ENCODE measurements at places on chromosomes 4 and X.

- no peak for DNase-seq
Observed at GRCh38 chr4:114062499-114062898, 83.1 kb upstream of the ARSJ start.

DNA sequence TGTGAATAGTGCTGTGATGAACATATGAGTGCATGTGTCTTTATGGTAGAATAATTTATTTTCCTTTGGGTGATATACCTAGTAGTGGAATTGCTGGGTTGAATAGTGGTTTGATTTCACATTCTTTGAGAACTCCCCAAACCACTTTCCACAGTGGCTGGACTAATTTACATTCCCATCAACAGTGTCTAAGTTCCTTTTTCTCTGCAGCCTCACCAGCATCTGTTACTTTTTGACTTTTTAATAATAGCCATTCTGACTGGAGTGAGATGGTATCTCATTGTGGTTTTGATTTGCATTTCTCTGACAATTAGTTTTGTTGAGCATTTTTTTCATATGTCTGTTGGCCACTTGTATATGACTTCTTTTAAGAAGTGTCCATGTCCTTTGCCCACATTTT lies 29.1 kb downstream of the JADE3 start:
- no peak for DNase-seq

- DNase-seq, result no peak
Observed at GRCh38 chr4:175806727-175807126, 5.3 kb downstream of the GPM6A start.

GRCh38 chr4:138449938-138450337 lies 207.8 kb upstream of the SLC7A11 start:
- no peak for DNase-seq

DNA sequence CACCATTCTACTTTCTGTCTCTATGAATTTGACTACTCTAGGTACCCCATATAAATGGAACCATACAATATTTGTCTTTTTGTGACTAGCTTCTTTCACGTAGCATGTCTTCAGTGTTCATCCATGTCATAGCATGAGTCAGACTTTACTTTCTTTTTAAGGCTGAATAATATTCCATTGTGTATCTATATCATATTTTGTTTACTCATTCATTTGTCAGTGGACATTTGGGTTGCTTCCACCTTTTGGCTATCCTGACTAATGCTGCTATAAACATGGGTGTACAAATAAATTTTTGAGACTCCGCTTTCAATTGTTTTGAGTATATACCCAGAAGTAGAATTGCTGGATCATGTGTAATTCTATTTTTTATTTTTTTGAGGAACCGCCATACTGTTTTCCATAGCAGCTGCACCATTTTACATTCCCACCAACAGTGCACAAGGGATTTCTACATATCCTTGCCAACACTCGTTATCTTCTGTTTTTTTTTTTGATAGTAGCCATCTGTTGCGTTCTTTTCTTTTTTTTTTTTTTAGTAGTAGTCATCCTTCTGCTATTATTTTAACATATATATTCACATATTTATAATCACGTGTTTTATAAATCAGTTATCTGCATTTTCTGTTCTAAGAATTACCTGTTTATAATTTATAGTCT lies 158.0 kb upstream of the MED14 start:
- no peak for DNase-seq

DNA sequence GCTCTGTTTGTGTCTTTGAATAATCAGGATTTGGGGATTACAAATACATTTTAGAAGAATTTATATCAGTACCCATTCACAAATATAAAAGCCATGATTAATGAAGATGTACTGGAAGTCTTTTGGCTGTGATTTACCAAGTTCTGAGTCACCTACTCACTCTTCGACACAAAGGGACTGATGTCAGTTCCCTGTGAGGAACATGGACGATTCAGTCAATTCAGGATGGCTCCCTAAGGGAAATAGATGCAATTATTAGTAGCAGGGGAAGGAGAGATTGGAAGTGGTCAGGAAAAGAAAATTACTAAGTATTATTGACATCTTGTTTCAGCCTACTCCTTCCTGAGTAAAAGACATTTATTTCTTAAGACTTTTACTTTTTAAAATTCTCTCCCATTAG lies 550.7 kb upstream of the SLIT2 start:
- DNase-seq, result no peak

GRCh38 chrX:1511150-1511549 lies 25.8 kb downstream of the P2RY8 start:
- no peak for DNase-seq

GRCh38 chr4:47669946-47670345 lies 167.9 kb downstream of the CORIN start:
- no peak for DNase-seq

DNA sequence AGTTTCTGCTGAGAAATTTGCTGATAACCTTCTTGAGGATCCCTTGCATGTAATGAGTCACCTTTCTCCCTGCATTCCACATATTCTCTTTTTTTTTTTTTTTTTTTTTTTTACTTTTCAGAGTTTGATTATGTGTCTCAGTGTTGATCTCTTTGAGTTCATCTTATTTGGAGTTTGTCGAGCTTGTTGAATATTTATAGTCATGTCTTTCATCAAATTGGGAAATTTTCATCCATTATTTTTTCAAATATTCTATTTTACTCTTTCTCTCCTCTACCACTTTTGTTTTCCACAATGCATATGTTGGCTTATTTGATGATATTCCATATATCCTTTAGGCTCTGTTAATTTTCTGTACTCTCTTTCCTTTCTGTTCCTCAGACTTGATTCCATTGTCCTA lies 136.1 kb downstream of the MAD2L1 start:
- DNase-seq, result no peak

DNA sequence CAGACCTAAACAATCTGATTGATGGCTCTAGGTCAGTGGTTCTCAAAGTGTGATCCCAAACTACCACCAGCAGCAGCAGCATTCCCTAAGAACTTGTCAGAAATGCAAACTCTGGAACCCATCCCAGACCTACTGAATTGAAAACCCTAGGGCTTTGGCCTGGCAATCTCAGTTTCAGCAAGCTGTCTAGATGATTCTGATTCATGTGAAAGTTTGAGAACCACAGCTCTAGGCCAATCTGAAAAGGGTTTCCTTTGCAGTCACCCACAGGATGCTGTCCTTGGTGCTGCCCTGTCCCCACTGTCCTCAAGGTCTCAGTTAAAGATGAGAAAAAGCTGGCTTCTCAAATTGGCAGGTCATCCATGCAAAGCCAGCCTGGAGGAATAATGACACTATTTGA lies 34.8 kb downstream of the SMPX start:
- no peak for DNase-seq

DNA sequence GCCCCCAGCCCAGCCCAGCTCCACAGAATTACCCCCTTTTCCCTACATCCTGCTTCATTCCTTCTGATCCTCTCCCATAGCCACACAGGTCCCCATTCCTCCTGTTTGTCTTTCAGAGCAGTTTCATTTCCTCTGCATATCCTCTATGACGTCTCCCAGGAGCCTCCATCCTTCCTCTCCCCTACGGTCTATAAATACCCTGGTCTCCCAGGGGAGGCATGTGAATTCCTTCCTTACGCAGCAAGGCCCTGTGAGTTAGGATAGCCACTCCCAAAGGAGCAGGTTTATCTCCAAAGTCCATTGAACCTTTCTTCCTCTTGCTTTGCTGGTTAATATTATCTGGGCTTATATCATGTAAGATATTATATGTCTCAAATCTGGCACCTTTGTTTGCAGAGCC lies 8.4 kb upstream of the APLN start:
- DNase-seq, result no peak

DNA sequence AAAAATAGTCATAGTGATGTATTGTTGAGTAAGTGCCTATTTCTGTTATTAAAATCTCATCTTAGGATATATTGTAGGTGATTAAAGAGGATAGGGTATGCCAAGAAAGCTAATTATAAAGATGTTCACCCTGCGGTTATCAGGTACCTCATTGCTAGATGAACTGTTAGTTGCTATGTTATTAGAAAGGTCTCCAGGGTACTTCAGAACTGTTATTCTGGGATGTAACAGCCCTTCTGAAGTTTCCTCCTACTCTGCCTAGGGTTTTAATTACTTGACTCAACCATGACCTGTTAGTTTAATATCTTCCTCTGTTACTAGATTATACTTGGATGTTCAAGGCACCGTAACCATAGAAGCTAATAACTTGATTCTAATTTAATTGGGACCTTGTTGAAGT lies 15.4 kb downstream of the TMPRSS11E start:
- no peak for DNase-seq

- DNase-seq, result no peak
Observed at GRCh38 chr4:182265881-182266280, 22.7 kb downstream of the TENM3 start.

- no peak for DNase-seq
Observed at GRCh38 chr4:108110450-108110849, 58.3 kb downstream of the LEF1 start.

- DNase-seq, result no peak
Observed at GRCh38 chr4:40564004-40564403, 65.7 kb downstream of the RBM47 start.

DNA sequence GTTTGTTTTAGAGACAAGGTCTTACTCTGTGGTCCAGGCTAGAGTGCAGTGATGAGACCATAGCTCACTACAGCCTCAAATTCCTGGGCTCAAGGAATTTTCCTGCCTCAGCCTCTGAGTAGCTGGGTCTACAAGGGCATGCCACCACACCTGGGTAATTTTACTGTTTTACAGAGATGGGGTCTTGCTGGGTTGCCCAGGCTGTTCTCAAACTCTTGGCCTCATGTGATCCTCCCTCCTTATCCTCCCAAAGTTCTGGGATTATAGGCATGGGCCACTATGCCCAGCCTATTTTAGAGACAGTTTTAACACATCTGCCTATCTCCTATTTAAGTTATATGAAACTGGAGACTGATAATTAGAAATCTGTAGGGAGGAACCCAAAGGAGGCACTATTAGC lies 53.8 kb downstream of the SPRY1 start:
- no peak for DNase-seq

DNA sequence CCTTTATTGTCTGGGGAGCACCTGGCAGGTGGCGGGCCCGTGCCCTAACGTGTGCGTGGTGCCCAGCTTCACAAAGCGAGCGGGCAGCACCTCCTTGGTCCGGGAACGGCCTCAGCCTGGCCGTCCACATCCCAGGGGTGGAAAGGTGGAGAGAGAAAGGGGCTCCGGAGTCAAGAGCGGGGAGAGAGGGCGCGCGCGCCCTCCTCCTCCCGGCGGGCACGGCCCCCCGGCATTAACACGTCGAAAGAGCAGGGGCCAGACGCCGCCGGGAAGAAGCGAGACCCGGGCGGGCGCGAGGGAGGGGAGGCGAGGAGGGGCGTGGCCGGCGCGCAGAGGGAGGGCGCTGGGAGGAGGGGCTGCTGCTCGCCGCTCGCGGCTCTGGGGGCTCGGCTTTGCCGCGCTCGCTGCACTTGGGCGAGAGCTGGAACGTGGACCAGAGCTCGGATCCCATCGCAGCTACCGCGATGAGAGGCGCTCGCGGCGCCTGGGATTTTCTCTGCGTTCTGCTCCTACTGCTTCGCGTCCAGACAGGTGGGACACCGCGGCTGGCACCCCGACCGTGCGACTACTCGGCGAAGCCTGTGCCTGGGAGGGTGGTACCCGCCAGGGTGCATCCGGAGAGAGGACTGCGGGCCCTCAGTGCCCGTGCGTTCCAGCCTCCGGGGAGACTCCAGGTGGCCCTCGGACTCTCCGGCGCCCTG lies at the start of gene KIT:
TSS of gene KIT (plus strand) at position 407 of the 701 bp plus-strand sequence. CDS start at position 465, 58 bp downstream.
- DNase-seq, result no peak

DNA sequence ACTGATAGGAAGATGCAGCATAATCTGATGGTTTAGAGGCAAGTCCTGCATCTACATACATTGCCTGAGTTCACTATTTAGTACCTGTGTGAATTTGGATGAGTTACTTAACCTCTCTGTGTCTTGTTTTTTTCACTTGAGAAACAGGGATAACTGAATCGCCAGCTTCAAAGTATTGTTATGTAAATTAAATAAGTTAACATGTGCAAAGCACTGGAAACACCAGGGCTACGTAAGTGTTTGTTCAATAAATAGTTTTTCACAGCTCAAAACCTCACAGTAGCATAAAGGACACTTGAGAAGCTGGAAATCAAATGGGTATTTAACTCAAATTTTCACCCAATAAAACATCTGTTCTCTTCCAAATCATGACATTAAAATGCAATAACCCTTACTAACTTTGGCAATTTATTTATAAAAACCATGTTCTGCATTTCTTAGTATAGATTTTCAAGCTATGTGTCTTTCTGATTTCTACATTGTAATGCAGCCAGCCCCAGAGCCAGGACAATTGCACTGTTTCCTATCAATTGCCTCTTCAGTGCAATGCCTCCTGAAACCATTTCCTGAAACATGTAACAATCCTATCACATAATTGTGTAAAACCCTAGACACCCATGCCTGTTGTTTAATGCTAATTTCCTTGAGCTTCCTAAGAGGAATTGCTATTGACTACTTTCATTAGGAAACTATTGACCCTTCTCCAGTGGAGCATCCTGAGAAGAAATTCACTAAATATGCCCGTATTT lies 177.1 kb downstream of the UNC5C start:
- DNase-seq, result no peak

DNA sequence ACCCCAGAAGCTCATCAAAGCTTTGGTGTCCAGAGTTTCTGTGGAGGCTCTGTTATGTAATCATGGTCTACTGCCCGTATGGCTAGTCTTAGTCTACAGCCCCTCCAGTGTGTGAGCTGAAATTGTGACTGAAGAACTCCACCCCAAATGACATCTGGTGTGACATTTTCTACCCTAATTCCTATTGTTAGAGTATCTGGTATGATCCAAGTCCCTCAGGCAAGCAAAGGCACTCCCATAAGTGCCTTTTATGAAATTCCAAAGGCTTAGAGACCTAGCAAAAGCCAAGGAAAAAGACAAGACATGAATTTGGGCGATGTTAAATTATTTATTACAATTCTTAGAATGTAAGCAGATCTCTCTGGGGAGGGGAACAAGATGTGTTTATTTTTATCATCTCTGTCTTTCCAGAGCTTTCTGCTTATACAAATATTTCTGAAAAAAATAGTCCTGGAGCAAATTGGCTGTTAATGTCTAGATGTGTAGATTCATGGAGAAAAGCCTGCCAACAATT lies 417.4 kb downstream of the CCSER1 start:
- no peak for DNase-seq

DNA sequence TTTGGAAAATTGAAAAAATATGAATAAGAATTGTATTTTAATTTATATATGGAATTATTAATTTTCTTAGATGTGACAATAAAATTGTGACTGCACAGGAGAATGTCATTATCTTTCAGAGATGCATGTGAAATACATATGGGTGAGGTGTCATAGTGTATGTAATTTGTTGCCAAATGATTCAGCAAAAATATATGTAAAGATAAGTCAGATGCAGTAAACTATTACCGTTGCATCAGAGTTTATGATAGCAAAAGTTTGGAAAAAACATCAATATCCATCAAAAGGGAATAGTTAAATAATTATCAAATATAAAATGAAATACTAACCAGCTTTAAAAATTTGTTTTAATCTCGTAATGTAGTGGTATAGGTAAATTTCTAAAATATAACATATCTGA lies 10.4 kb upstream of the SLC7A11 start:
- DNase-seq, result no peak

GRCh38 chrX:12693754-12694153 lies 97.5 kb upstream of the PRPS2 start:
- no peak for DNase-seq
